ENCODE measurements at places on chromosomes 3 and 15.

- no peak for DNase-seq
These were observed 2.5 kb downstream of the PRR23E start for GRCh38 chr3:127195417-127195816.

DNA sequence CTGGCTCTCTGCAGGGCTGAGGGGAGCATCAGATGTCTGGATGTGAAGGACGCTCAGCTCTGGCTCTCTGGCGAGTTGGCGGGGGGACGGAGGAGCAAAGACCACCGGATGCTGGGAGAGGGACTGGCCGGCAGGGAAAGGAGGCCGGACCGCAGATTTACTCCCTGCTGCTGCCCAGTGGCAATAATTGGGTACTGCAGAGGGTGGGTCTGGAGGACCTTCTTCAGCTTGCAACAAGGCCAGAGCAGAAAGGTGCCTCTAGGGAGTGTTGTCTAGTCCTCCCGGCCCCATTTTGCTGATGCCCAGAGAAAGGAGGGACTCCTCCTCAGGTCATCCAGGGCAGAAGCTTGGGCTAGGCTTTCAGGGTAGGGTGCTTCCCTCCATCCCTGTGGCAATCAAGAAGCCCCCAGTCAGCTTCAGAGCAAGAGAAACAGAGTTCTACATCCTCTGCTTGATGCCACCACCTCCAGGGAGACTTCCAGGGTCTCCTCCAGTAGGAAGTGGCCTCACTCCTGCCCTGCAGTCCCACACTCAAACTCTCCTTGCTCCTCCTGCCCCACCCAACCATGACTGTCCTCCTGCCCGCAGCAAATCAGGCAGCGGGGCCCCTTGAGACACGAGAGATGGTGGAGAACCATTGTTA lies 20.3 kb upstream of the CSPG4 start:
- DNase-seq: no peak

DNA sequence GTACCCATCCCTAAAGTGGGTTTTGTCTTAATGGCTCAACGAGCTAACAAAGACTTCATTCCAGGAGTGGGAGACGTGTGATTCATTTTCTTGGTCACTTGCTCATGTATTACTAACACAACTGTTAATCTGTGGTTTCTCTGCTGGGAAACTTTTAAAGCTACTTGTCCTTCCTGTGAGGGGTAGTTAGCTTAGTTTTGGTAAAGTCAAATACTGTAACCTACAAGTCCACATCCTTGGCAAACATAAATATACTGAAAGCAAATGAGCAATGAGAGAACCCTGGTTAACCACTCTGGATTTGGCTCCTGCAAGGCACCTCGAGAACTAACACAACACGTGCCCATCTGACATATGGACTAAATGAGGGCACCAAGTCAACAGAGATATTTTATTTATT lies 19.9 kb downstream of the NOX5 start:
- no peak for DNase-seq

GRCh38 chr3:52195823-52196331 lies 2.1 kb upstream of the ALAS1 start:
- DNase-seq: no peak

GRCh38 chr3:111616417-111617105 lies 21.4 kb upstream of the ZBED2 start:
- DNase-seq: no peak

GRCh38 chr3:73107676-73108187 lies 46.3 kb downstream of the EBLN2 start:
- no peak for DNase-seq
